Naive thymus-derived CD4-positive, alpha-beta T cell (primary cell): ENCODE measurements at places on chromosomes 4 and X.

DNA sequence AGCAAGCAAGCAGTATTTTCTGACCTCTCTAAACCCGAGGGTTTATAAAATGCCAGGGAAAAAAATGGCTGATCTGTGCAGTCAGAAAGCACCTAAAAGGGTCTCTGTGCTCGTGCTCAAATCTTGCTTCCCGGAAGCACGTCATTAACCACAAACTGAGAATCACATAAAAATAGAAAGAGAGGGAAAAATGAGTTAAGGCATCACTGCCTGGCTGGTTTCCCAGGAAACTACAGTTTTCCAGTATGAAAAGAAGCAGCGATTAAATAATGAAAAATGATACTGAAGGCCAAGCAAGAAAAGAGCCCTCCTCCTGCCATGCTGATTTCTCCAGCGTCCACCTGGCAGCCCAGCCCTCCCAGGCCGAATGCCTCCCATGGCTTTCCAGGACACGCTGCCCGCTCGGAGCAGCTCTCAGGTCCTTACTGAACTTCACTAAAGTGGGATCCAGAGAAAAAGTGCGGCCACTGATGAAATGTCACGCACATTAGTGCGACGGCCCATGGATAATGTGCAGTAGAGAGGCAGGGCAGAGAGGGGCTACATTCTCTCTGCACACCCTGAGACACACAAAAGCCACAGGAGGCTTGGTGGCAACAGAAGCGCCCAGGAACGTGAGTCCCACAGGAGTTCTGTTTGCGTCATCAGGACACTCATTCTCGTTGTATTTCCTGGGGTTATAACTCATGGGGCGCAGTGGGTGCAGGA lies 80.4 kb downstream of the WFS1 start:
- DNase-seq, result no peak

- DNase-seq, result no peak
These were observed 18.9 kb downstream of the ASMTL start for GRCh38 chrX:1433646-1434357.

GRCh38 chr4:150999086-150999485 lies 16.0 kb downstream of the LRBA start:
- no peak for DNase-seq

DNA sequence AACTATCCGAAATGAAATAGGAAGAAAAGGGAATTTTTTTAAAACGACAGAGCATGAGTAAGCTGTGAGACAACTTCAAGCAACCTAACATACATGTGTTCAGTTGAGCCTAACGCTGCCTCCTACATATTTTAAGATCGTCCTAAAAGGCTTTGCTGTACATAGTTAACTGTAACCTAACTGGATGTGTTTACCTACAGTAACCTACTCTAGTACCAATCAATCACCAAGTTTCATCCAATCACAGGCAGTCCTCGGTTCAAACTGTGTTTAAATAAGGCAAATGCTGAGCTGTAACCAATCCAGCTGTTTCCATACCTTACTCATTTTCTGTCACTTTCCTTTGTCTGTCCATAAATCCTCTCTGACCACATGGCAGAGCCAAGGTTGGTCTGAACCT lies 17.1 kb downstream of the RCHY1 start:
- no peak for DNase-seq

DNA sequence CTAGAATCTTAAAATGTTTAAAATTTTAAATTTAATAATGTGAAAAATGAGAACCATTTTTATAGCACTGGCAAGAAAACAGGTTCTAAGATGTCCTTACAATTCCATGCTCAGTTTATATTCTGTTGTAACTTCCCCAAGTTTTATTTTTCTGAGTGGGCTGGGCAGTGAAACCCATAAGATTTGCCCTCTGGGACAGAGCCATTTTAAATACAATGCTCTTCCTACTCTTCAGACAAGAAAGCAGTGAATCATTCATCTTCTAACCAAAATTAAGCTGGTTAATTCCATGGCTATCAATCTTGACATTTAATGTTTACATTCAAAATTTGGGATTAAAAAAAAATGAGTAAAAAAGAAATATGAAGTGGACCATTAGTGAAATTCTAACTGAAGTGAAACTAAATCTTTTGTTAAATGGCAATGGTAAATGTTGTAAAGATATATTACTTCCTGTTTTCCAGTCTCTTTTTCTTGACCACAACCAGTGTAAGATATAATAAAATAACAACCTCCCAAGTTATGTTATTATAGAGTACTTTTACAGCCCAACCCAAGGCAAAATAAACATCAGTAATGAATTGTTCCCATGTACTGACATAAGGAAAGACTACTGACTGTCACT lies 37.2 kb upstream of the PTPN13 start:
- DNase-seq, result no peak

DNA sequence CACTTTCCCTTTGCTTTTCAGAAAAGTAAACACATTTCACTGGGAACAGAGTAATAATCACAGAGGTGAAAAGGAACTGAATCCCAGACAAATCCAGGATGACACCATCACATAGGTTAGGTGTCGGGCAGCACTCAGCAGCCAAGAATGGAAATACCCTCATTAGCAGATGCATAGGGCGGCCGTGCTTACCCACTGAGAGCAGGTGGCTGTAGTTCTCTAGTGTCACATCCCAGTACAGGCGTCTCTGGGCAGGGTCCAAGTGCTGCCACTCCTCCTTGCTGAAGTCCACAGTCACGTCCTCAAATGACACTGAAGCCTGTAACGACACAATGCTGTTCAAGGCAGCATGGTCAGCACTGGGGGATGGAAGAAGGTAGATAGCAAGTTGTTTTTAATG lies 26.9 kb downstream of the ZNF41 start:
- DNase-seq, result no peak

GRCh38 chrX:9912351-9913145 lies 54.6 kb upstream of the CLDN34 start:
- no peak for DNase-seq

- no peak for DNase-seq
These were observed 24.3 kb downstream of the TMEM255A start for GRCh38 chrX:120286733-120287512.

DNA sequence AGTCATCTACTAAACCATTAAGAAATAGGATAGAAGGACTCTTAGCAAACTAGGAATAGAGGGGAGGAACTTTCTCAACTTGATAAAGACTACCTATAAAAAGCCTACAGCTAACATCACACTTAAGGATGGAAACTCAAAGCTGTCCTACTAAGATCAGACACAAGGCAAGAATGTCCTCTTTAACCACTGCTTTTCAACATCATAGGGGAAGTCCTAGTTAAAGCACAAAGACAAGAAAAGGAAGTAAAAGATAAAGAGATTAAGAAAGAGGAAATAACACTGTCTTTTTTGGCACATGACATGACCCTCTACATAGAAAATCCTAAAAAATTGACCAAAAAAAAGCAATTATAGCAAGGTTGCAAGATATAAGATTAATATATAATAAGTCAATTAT lies 136.6 kb downstream of the FBXW7 start:
- peak; percentile 16 for DNase-seq

DNA sequence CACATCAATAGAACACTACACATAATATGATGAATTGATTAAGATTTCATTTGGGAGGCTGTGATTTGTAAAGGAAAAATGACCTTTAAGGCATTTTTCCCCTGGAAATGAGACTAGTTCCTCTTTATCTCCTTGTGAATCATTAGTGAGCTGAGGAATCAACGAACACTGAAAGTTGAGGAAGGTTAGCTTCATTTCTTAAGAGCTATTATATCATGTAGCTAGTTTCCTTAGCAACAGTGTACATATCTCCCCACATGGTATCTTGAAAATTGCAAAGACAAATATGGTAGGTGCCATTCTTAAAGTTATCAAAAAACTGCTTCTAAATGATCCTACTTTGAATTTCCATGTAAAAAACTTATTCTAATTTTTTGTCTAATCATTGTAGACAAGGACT lies 127.5 kb upstream of the NRK start:
- no peak for DNase-seq

GRCh38 chr4:83535520-83536361 lies at the start of gene GPAT3:
GPAT3 (plus strand) TSS chr4:83536108; CDS start chr4:83536623, 515 bp downstream.
- DNase-seq, result peak; percentile 58

DNA sequence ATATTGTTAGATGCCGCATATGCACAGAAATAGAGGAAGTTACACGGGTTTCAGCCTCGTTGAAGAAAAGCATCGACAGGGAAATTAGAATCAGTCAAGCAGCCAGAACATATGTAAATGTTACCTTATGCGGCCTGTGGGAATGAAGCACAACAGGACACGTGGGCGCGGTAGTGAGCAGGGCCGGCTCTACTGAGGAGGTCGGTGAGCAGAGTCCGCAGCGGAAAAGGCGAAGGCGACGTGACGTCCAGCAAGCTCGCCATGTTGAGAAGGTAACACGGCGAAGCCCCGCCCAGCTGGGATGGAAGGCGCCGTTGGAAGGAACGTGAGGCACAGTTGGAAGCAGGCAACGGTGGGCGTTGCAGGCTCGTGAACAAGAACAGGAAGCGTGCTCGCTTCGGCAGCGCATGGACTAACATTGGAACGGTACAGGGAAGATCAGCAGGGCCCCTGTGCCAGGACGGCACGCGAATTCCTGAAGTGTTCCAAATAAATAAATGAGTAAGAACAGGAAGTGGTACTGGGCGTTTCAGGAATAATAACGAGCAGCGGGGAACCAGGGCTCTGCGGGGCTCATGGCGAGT lies 54.6 kb downstream of the MTNR1A start:
- no peak for DNase-seq

DNA sequence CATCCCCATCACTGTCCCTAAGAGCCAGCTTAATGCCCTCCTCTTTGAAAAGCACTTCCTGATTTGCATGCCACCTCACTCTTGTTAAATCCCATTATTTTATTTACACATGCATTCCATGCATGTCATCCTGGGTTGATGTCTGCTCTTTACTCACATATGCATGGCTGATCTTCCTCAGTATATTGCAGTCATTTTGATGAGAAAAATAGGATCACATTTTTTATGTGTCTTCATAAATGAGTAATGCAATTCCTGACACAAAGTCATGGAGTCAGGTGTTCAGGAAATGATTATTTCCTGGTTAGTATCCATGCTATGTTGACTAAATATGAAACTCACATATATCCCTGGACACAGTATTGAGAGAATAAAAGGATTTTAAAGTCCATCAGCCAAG lies 204.7 kb downstream of the SLIT2 start:
- no peak for DNase-seq

- DNase-seq, result no peak
These were observed 695 bp downstream of the MTM1 start for GRCh38 chrX:150569155-150569477.

DNA sequence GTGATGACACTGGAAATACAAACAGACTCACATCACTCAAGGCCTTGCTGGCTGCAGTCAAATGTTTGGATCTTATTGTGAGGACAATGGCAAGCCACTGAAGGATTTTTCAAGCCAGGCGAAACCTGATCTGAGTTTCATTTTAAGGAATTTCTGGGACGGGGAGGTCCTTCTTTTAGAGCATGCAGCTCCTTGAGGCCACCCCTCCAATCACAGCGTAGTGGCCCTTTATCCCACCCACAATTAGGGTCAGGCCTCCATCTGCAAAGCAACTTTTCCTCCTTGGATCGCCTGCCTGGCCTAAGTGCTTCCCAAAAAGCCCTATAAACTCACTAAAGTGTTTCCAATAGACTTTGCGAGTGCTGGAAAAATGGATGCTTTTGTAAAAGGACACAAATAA lies 115.5 kb downstream of the EFHC2 start:
- no peak for DNase-seq

GRCh38 chr4:24473309-24473721 lies 111.0 kb downstream of the DHX15 start:
- DNase-seq, result no peak

- no peak for DNase-seq
These were observed 28.5 kb downstream of the ACSL4 start for GRCh38 chrX:109704563-109704962.

DNA sequence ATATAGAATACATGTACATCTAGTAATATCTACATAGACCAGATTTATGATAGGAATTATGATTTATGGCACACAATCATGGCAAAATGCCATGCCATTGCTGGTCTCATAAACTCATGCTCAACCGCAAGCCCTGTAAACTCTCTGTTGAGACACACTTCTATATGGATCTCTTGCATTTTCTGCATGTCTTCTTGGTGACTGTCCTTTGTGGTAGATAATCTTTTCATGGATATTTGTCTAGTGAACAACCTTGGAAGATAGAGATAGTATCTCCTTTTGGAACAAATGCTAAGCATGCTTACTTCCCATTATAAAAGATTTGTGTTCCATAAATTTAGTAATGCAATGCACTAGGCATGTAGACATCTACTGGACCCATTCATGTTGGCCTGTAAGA lies 328.0 kb downstream of the NAF1 start:
- no peak for DNase-seq

DNA sequence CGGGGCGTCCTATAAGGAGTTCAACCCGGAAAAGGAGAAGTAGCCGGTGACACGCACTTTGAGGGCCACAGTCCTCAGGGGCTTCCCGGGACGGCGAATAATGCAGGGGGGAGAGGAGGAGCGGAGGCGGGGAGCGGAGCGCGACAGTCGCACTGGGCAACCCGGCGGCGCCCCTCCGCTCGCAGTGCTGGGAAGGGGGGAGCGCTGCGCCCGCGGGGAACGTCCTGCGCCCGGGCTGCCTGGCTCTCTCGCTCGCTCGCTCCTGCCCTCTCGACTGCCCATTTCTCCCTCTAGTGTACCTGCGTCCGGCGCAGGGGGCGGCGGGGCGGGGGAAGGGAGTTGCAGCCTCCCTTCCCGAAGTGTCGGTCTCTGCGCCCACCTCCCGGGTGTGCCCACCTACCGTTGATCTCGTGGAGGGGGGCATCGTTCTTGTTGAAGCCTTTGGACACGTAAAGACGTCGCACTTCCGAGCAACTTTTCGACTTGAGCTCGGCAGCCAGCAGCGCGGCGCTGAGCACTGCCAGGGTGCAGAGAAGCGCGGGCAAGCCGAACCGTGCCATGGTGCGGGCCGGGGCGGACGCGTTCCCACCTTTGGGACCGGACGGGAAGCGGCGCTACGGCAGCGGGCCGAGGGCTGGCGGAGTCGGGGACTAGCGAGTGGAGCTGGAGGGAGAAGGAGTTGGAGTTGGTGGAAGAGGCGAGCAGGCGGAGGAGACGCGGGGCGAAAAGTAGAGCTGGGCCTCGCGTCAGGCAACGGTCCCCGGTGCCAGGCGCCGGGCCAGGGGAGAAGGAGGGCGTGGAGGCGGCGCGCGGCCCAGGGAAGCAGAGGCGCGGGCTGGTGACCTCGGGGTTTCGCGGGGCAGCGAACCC lies 648 bp downstream of the GPC4 start:
- DNase-seq, result no peak

- no peak for DNase-seq
These were observed 23.6 kb upstream of the GPRASP1 start for GRCh38 chrX:102627640-102628039.

GRCh38 chrX:68721546-68721945 lies 74.1 kb downstream of the STARD8 start:
- no peak for DNase-seq

DNA sequence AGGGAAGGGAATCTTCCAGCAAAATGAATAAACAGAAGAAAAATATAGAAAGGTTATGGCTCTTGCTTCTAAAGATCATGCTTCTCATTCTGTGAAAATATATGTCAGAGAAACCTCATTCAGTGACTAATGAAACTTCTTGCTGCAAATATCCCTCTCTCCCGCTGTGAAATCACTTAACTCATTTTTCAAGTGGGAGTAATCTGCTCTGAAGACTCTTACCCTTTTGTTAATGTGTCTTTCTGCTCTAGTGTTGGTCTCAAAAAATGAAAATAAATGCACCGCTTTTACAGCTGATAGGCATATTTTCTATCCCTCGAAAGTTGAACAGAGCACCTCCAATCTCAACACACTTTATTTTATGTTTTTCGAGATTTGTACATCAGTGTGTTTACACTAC lies 252.3 kb downstream of the NLGN4X start:
- no peak for DNase-seq

GRCh38 chrX:781224-782204 lies 150.9 kb downstream of the SHOX start:
- DNase-seq, result no peak
